ENCODE measurements at places on chromosomes 5 and 9.
A peak's percentile ranks its signal among the peaks of the same experiment; 100 is the strongest.

GRCh38 chr9:91119142-91119541 is 242.6 kb downstream of the AUH start:
- no peaks in the 10 kb centered on the region for H3K4me1 ChIP-seq
- no peak overlapping the region for H3K27ac ChIP-seq
- H3K36me3 ChIP-seq = no peaks in the 10 kb centered on the region
- no peak for DNase-seq

DNA sequence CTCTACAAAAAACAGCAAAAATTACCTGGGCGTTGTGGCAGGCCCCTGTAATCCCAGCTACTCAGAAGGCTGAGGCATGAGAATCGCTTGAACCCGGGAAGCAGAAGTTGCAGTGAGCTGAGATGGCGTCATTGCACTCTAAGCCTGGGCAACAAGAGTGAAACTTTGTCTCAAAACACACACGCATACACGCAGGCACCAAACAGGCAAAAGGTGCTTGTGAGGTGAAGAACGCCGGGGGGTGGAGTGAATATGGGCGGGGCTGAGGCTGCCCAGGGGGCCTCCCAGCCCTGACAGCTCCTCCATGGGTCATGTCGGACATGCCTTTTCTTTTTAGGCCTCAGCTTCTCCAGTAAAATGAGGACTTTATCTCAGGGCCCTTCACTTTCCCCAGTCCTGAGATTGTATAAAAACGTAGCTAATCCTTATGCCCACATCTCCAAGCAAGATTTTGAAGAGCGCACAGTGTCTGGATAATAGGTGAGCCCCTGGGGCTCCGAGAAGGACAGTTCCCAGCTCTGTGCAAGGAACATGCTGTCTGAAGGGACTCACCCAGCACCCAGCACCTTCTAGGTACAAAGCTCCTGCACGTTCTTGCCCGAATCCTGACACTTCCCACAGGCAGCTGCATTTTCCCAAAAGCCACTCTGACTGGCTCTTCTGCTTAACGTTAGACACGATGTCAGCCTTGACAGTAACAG is 168.3 kb downstream of the COL23A1 start:
- H3K36me3 ChIP-seq = no peaks in the 10 kb centered on the region
- no peak overlapping the region for H3K4me3 ChIP-seq
- no peak overlapping the region for H3K27ac ChIP-seq

GRCh38 chr9:9942764-9943424 is 669.9 kb downstream of the PTPRD start:
- DNase-seq = peak; percentile 74
- no peaks in the 10 kb centered on the region for H3K36me3 ChIP-seq
- no peak overlapping the region for H3K27ac ChIP-seq
- H3K4me3 ChIP-seq = no peak overlapping the region

- DNase-seq = peak; percentile 86
- H3K4me3 ChIP-seq = no peak overlapping the region
- peaks cover 44% of the 10 kb centered on the region for H3K4me1 ChIP-seq
- H3K27ac ChIP-seq = peak overlapping the region; percentile 89
- H3K36me3 ChIP-seq = no peaks in the 10 kb centered on the region
Observed at GRCh38 chr9:95044731-95045508, 272.6 kb downstream of the FANCC start.

GRCh38 chr5:158699298-158699880 is 400.3 kb downstream of the EBF1 start:
- no peaks in the 10 kb centered on the region for H3K27me3 ChIP-seq
- no peak overlapping the region for H3K4me3 ChIP-seq
- H3K27ac ChIP-seq = no peak overlapping the region
- no peak for DNase-seq
- H3K36me3 ChIP-seq = no peaks in the 10 kb centered on the region

GRCh38 chr5:79255786-79256557 is 20.0 kb downstream of the JMY start:
- H3K4me3 ChIP-seq = no peak overlapping the region
- no peaks in the 10 kb centered on the region for H3K27me3 ChIP-seq
- peak; percentile 45 for DNase-seq
- no peak overlapping the region for H3K27ac ChIP-seq
- no peaks in the 10 kb centered on the region for H3K4me1 ChIP-seq

DNA sequence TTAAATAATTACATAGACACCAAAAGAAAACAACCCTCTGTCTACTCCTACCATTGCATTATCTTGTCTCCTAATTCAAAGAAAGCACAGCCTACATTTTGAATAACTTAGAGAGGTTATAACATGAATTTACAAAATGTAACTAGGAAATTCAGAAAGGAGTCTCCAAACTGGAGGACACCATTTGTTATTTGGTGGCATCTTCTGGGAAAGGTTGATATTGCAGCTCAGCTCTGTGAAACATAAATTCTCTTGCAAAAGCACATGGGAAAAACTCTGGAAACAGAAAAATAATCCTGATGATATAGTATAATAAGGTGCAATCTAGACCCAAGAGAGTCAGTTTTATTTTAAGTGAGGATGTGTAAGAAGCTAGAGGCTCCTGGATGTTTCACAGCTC is 215.3 kb downstream of the MLLT3 start:
- H3K27me3 ChIP-seq = no peaks in the 10 kb centered on the region
- no peak overlapping the region for H3K4me3 ChIP-seq

DNA sequence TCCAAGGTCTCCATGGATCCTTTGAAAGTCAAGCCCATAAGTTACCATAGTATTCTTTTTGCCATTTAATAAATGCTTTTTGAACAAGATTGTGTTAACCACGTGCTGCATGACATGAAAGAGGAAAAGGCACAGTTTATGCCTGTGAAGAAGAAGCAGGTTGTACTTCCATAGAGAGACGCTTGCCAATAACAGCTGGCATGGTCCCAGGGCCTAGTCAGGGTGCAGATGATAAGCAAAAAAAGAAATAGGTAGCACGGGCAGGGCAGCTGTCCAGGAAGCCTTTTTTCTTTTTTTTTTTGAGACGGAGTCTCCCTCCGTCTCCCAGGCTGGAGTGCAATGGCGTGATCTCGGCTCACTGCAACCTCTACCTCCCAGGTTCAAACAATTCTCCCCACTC is 71.8 kb upstream of the CLINT1 start:
- peaks cover 4% of the 10 kb centered on the region for H3K4me1 ChIP-seq
- DNase-seq = peak; percentile 74
- no peaks in the 10 kb centered on the region for H3K36me3 ChIP-seq
- no peak overlapping the region for H3K27ac ChIP-seq

- no peaks in the 10 kb centered on the region for H3K36me3 ChIP-seq
- H3K27ac ChIP-seq = peak overlapping the region; percentile 99
- H3K4me3 ChIP-seq = peak overlapping the region; percentile 97
Observed at GRCh38 chr9:70410368-70410767, 4.1 kb downstream of the KLF9 start.

DNA sequence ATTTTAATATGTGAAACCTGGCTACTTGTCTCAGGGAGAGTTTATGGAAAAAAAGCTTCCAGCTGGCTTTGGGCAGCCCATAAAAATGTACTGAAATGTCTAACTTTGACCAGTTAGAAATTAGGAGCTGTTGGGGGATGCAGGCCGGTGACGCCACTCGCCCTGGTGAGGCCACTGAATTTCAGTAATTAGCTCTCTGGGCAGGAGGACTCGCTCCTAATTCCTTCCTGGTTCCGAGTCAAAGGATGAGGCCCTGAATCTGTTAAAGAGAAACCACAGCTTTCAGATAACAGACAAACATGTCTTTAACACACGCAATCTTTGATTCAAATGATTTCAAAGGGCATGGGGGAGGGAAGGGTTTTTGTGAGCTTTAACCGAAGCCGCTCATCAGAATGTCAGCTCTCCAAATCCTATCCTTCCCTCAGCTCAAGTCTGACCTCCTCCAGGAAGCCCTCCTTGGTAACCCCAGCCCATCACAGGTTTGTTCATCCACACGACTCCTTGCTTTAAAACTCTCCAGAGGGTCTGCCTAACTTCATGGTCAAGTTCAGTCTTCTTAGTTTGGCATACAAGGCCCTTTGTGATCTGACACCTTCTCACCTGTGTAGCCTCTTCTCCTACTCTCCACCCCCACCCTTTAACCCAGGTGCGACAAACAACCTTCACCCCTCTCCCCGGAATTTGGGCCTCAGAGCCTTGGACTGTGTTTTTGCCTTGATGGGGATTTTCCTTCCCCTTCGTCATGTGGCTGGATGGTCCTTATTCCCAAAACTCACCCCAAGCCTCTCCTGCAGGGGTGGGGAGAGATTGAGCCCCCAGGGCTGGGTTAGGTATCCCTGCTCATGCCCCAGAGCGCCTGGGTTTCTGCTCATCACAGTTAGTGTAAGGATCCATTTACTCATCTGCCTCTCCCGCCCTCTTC is 13.6 kb upstream of the PHF19 start:
- H3K36me3 ChIP-seq = no peaks in the 10 kb centered on the region
- no peak overlapping the region for H3K27ac ChIP-seq
- no peak for DNase-seq
- no peaks in the 10 kb centered on the region for H3K4me1 ChIP-seq
- H3K4me3 ChIP-seq = no peak overlapping the region
- no peaks in the 10 kb centered on the region for H3K27me3 ChIP-seq

- H3K4me3 ChIP-seq = no peak overlapping the region
- no peaks in the 10 kb centered on the region for H3K36me3 ChIP-seq
- no peaks in the 10 kb centered on the region for H3K4me1 ChIP-seq
- H3K27me3 ChIP-seq = peaks cover 3% of the 10 kb centered on the region
- H3K27ac ChIP-seq = no peak overlapping the region
- DNase-seq = no peak
Observed at GRCh38 chr5:90921418-90921973, 362.9 kb downstream of the ADGRV1 start.

DNA sequence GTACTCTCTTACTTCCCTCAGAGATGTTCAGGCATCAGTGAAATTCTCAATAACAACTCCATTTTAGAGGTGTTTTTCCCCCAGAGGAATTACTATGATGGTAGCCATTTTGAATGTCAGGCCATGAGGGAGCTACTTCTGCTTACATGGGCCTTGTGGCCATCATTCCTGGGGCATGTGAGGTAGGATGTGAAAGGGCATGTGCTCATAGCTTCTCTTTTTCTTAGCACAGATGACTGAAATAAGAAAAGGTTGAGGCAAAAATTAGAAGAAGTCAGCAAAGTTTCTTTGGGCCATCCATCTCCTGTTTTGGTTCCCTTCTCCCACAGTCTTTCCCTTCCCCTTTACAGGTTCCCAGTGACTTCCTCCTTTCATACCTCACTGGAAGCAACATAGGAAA is 68.8 kb downstream of the FEM1C start:
- no peak for DNase-seq
- H3K36me3 ChIP-seq = no peaks in the 10 kb centered on the region
- H3K4me1 ChIP-seq = no peaks in the 10 kb centered on the region
- H3K27me3 ChIP-seq = no peaks in the 10 kb centered on the region
- no peak overlapping the region for H3K27ac ChIP-seq
- no peak overlapping the region for H3K4me3 ChIP-seq
